ENCODE measurements at places on chromosomes 7 and 10. TPM values are rescaled to one million over a fixed set of nuclear protein-coding genes. Genes with fewer than 3 reads are reported as not detected.

DNA sequence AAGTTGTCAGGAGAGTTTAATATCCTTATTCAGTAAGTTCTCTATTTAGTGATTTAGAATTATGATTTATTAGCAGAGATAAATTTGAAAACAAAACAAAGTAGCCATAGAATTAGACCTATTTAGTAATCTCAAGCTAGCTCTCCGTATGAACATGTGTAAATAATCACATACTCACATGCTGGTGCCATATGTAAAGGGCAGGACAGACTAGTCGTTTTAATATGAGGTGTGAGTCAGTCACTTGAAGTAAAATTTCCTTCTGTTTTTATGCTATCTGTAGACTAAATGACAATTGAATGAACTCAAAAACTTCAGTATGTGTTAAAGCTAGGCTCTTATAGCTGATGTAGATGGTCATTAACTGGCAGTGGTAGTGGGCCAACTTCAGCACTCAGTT is 67.1 kb downstream of the WAC start:
- DNase-seq: no peak

GRCh38 chr10:52642208-52642607 is 130.4 kb downstream of the MBL2 start:
- DNase-seq: no peak

DNA sequence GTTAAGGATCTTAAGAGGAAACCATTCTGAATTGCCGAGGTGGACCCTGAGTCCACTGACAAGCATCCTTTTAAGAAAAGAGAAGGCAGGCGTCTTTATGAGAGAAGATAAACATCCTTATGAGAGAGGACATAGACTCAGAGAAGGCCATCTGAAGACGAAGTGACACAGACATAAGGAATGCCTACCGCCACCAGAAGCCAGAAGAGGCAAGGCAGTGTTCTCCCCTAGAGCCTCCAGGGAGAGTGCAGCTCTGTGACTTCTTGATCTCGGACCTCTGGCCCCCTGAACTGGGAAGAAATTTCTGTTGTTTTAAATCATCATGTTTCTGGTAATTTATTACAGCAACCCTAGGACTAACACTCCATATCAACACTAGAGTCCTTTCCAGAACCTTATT is 25.2 kb upstream of the ING3 start:
- no peak for DNase-seq

DNA sequence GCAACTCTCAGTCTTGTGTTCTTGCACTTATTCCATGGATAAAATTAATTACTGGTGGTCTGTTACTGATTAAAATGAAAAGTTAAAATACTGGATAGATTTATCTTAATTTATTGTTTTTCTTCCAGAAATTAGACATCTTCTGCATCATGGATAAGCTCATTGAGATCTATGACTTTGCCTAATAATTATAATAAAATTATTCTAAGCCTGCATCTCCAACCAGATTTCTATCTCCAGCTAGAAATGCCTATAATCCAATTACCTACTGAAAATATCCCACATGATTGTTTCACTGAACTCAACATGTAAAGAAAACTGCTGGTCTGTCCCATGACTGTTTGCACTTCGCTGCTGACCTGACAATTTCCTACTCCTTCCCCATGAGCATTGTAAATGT is 88.3 kb upstream of the ACBD5 start:
- DNase-seq: no peak

TEX47 gene
- polyA plus RNA-seq: not detected

Data from SK-N-SH (cell line).